ENCODE measurements at places on chromosomes 7 and 10. TPM values are rescaled to one million over a fixed set of nuclear protein-coding genes. Genes with fewer than 3 reads are reported as not detected.

DNA sequence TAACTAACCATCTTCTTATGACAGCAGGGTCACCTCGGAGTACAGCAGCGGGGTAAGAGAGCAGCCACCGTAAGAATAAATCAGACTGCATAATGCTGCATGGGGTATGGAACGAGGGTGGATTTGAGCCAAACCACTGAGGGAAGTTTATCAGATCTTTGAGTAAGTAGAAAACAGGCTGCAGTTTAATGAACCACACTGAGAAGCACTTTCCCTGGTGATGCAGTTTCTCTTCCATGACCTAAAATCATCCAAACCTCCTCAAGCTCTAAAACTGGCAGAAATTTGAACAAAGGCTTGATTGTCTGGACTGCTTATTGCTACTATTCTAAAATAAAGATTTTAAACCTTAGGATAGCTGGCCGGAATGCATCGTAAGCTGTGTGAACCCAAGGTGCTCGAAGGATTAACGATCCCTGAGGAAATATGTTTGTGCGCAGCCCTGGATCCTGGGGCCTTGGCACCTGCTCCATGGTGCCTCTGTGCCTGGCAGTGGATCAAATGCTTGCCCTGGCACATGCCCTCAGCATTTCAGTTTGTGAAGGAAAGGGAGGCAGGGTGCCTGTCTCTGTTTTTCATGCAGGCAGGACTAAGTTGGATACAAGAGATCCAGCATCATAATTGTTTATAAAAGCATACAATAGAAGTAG, 322.7 kb downstream of the LHFPL3 start:
- DNase-seq: no peak

GRCh38 chr10:14389981-14390590, 59.4 kb upstream of the FRMD4A start:
- no peak for DNase-seq

Gene HPSE2
- not detected for total RNA-seq

DNA sequence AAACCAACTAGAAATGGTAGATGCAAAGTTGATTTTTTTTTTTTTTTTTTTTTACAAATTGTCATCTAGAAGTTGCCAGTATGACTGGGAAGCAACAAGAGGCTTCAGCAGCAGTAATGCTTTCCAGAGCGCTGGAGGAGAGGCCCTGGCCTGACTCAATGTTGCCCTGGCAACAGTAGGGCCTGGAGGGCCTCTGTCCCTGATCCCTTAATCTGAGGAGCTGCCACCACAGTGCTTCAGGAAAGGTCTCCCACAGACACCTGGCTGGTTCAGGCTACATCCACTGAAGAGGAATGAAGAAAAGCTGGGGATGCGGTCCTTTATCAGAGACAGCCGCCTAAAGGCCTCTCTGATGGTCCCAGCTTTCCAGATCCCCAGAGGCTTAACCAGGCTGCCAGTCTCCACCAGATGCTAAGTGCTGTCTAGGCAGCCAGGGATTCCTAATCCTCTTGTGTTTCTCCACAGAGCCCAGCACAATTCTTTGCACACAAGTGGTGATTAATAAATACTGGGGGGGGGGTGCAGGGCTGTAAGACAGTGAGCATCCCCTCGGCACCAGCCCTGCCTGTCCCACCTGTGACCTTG, 33.7 kb downstream of the ZNF777 start:
- no peak for DNase-seq

Gene CLRN3
- not detected for total RNA-seq

GRCh38 chr10:68566955-68567354, 6.8 kb downstream of the TET1 start:
- no peak for DNase-seq

- DNase-seq: no peak
Observed at GRCh38 chr7:43077285-43077684, 35.2 kb upstream of the HECW1 start.

GRCh38 chr10:87860156-87860795, 3.1 kb downstream of the KLLN start:
- no peak for DNase-seq

Gene HOXA2
- total RNA-seq: 41.6 TPM

Gene LRRTM3
- total RNA-seq: 2.3 TPM

- DNase-seq: no peak
Observed at GRCh38 chr7:26309089-26309488, 17.4 kb downstream of the SNX10 start.

DNA sequence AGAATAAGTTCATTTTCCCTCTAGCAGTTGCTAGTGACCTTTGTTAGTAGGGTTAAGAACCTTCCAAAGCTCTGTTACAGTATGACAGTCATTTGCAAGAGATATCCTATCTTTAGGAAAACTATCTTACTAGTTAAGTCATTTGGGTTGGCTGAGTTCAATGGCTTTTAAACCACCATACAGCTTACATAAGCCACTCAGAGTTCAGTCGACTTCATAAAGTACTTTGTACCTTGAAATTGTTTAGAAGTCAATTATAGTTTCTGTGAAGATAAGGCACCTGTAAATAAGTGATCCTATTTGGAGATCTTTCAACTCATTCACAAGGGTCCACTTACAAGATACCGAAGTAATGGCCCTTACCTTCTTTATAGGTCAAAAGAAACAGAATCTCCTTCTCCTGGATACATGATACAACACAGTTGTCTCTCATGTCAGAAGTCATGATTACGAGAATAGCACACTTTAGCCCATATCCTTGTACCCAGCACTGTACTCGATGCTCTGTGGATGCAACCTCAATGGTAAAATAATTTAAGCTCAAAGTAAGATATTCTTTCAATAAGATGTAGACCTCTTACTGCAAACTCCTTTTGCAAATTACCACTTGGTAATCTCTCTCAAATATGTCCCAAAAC, 11.9 kb upstream of the ABCC2 start:
- no peak for DNase-seq

- no peak for DNase-seq
Observed at GRCh38 chr7:23247603-23248335, 1.2 kb downstream of the GPNMB start.

GRCh38 chr10:114992189-114992775, 54.3 kb downstream of the TRUB1 start:
- no peak for DNase-seq

GRCh38 chr10:24814568-24815313, 91.1 kb upstream of the ARHGAP21 start:
- no peak for DNase-seq

DNA sequence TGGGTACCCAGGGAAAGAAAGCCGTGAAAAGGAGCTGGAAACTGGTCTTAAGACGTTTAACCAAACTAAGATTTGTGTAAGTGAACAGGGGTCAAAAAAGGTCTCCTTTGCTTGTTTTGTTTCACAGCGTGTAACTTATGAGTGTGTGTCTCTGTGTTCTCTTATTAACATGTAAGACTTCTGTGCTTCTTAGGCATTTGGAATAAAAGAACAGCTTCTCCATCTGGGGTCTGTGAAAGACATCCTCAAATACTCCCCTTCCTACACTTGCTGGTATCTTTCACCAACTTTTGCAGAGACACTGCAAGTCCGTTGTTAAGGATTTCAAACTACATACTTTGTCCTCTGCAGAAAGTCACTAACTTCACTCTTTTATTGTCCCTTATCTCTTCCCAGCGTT, 615 bp upstream of the NEUROD6 start:
- no peak for DNase-seq

DNA sequence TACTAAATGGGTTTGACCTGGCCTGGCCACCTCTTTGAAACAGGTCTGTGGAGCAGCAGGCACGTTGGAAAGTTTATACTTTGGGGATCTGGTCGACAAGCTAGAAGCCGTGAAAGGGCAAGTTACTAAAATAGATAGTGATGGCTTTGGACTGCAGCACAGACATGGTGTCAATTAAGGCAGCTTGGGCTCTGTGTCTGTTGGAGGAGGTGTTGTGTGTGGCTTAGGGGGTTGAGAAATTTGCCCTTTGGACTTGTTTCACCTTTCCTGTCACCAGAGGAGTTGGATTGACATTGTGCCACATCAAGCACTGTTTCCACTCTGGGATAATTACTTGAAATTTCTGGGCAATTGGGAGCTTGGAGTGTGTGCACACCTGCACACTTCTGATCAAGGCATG, 251.8 kb upstream of the MKI67 start:
- DNase-seq: no peak

Gene LRRN3
- 6.1 TPM for total RNA-seq

Gene NODAL
- total RNA-seq: not detected

Gene PIP
- total RNA-seq: not detected

DNA sequence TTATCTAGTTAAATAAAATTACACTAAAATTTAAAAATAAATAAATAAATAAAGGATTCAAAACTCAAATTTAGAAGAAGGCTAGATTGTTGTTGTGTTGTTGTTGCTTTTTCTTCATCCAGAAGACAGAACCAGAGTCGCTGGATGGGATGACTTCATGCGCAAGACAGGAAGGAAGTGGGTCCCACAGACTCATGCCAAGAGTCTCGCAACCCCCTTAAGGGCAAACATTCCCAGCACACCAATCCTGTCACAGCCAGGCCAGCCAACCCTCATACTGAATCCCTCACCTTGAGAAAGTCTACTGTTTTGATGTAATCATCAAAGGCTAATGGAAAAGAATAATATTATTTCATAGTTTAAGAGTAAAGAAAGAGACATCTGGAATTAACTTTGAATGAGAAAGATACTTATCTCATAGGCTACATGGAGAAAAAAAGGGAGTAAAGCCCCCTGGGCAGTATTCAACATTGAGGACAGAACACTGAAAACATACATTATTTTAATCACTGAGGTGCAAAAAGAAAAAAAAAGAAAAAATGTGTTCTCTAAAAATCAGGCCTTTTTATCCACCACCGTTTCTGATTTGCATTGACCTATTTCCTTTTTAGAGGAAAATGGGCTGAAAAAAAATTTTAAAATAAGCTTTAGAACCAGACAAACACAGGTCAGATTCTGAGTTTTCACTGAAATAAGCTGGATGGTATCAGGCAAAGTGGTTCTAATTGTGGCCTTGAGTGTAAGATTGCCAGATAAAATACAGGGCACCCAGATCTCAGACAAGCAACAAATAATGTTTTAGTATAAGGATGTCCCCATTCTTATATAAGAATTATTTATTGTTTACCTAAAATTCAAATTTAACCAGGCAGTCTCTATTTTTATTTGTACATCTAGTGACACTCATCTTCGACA, 826.5 kb downstream of the TNS3 start:
- no peak for DNase-seq

DNA sequence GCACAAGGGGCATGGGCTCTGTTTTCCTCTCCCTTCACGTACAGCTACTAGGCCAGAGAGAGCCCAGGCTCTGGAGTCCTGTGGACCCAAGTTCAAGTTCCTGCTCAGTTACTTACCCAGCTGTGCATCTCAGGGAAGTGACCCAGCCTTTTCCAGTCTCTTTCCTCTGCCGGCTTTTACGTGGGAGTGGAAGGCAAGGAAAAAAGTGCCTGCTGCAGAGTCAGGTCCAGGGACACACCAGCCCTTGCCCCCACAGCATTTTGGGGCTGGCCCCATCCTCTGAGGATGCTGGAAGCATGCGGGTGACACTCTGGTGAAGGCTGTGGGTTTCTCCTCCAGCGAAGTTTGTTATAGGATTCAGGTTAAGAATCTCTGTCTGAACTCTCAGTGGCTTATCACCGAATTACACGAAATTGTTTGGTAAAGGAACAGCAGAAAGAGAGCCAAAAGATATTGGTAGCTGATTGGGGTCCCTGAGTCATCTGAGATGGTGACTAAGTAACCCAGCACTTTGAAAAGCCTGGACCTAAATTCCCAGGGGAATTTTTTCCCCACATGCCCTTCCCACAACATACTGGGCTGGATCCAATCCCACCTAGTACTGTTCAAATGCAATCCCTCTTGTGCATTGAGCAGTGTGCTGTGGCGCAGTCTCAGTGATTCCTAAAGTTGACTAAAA, 424.3 kb downstream of the RPS24 start:
- DNase-seq: no peak

Gene CYP3A5
- not detected for total RNA-seq

Gene ADO
- total RNA-seq: 41.0 TPM

- no peak for DNase-seq
Observed at GRCh38 chr7:158010961-158011693, 576.5 kb downstream of the PTPRN2 start.
